ENCODE measurements at places on chromosomes 11 and 22.

DNA sequence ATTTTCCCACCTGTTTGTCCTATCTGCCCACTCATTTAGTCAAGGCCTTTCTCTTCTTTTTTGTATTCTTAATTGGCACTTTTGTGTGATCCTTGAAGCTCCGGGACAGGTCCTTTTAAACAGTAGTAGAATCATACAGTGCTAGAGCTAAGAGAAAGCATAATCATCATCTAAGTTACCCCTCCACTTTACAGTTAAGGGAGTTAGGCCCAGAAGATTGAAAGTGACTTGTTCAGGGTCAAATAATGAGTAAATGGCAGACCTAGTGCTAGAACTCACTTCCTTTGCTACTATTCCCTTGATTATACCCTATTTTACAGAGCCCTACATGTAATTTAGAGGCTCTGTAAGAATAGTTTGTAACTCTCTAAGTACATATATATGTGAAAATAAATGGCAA, 2.5 kb downstream of the USP47 start:
- DNase-seq, result no peak

DNA sequence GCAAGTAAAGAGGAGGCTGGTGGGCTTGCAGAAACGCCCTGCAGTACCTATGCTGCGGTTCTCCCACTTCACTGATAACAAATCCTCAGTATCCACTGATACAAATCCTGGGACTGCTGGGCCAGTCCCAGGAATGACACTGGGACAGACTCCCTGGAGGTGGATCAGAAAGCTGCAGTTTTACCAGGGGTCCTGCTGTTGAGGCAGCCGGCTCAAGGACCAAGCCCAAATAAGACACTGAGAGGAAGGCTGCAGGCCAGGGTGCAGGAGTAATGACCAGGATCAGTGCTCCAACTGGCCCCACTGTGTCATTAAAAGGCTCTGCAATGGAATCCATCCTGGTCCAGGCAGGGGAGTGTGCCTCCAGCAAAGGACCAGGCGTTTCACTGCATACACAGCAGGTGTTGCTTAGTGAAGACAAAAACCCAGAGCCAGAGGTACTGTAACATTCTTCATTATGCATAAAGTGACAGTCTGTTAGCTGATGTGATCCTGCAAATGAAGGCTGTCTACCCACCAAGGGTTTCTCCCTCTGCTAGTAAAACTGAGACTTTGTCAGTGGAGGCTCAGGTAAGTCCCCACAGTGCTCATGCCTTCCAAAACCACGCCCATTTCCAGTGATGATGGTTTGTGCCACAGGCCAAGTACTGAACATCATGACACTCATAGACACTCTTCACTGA, 1.4 kb upstream of the C22orf39 start:
- no peak for DNase-seq

DNA sequence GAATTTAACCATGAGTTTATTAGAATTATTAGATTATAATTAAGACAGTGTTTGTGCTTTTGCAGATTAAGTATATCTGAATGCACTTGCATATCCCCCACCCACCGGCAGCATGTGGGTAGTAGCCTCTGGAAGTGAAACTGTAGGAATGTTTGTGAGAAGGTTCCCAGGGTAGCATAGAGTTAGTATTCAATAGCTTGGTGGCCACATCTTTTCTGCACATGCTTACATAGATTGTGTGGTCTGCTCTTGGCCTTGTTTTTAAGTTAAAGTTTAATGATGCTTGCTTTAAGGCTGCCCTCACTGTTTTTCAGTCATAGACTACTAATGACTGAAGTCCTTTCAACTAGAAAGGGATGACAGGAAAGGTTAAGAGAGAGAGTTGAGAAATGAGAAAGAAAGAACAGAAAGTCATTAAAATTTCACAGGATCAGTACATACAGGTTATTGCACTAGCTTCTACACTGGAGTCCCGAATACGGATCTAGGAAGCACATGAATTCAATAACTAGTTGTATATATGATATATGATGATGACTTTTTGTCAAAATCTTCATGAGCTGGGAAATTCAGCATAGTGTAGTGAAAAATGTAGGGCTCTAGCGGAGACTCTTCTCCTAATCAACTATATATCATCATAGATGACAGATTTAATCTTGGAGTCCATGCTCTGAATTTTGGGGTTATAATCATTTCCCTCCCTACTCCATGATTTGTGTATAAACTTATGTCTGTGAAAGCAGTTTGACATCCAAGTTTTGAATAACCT, 137.1 kb downstream of the ARHGAP42 start:
- DNase-seq, result no peak

GRCh38 chr11:25876456-25876965, 455.4 kb upstream of the ANO3 start:
- no peak for DNase-seq

- no peak for DNase-seq
Observed at GRCh38 chr22:37109242-37109917, at the start of gene TMPRSS6. Gene TMPRSS6, minus strand, starts transcription at chr22:37109713. Its CDS starts 6,296 bp downstream, at chr22:37103417.

- DNase-seq, result no peak
Observed at GRCh38 chr22:42229455-42230149, 40.9 kb downstream of the TCF20 start.

DNA sequence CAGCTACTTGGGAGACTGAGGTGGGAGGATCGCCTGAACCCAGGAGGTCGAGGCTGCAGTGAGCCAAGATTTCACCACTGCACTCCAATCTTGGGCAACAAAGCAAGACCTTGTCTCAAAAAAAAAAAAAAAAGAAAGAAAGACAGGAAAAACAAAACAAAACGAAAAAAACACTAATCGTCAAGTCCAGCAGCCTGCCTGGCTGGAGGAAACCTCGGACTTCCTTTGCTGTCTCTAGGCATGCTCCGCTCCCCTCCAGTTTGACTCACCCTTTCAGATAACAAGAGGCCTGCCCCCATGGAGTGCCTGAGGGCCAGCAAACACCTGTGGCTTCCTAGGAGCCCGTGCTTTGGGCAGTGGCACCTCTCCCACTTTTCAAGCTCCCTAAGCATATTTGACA, 28.8 kb upstream of the CHKA start:
- no peak for DNase-seq

DNA sequence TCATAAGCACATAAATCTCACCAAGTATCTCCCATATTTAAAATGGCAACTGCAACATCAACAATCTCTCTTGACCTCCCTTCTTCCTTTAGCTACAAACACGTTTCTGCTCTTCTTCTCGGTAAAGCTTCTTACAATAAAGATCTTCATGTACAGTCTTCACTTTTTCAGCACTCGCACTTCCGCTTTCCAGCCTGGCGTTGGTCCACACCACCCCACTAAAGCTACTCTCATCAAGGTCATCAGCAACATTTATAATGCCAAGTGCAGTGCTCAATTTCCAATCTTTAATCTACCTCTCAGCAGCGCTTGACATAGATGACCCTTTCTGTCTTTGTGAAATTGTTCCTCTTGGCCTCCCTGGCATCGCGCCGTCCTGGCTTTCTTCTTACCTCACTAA, 33.6 kb downstream of the NTM start:
- no peak for DNase-seq

GRCh38 chr11:64535811-64536210, 55.2 kb upstream of the SLC22A12 start:
- no peak for DNase-seq

DNA sequence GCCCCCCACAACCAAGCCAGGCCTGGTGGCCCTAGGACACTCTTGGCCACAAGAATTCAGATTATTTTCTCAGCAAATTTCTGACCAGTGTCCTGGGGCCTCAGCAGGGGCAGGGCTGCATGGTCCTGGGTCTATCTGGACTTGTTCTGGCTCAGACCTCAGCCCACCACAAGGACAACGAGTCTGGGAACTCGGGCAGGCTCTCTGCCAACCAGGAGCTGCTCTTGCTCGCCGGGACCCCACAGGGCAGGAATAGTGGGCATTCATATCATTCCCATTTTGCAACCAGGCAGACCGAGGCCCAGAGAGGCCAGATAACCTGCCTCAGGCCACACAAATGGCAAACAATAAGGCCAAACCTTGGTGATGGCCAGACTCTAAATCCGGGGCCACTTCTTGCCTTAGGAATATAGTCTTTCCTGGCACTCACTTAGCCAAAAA, 75.4 kb upstream of the WNT7B start:
- DNase-seq, result no peak

DNA sequence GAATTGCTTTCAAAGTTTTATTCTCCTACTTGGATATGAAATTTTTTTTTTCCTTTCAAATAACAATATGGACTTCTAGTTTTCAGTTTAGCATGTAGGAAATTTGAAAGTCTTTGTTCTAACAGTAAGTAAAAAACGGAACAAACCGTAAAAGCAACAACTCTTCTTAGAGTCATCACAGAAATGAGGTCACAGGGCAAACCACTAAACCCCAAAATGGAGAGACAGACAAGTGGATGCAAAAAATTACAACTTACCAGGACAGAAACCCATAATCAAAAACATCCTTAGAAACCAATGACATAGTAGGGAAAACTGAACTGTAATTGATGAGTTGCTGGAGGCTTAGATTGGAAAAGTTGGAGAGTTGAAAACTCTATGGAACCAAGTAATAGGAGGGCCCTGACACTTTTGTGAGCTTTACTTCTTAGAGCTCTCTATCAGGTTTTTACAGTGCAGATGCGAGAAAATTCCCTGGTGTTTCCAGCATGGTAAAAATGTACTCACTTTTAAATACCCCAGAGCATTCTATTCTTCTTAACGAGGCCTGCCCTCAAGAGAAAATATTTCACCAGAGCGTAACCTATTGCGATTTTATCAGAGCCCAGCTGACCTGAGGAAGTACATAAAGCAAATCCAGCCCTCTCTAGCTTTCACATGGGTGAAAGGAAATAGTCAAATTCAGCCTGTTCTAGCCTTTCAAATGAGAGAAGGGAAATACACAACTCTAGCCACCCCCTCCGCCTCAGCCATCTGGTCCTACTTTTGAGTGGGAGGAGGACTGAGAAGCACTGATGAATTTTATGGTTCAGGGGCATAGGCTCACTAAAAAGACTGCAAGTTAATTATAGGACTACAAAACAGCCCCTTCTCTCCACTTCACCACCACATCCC, 39.1 kb downstream of the CASP12 start:
- DNase-seq, result no peak

DNA sequence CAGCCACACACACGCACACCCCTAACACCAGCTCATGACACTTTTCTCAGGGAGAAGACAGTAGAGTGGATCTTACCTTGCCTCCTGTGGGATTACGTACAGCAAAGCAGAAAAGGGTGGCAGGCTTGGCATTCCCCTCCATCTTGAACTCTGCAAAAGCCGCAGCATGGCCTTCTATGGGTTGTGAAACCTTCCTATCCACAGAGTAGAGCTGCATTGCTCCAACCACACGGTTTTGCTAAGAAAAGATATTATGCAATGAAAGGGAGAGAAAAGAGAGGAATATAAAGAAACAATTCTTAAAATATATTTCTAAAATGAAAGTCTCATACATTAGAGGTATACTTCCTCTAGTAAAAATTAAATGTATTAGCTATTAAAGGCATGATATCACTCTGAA, 48.8 kb downstream of the CLTCL1 start:
- DNase-seq, result no peak

DNA sequence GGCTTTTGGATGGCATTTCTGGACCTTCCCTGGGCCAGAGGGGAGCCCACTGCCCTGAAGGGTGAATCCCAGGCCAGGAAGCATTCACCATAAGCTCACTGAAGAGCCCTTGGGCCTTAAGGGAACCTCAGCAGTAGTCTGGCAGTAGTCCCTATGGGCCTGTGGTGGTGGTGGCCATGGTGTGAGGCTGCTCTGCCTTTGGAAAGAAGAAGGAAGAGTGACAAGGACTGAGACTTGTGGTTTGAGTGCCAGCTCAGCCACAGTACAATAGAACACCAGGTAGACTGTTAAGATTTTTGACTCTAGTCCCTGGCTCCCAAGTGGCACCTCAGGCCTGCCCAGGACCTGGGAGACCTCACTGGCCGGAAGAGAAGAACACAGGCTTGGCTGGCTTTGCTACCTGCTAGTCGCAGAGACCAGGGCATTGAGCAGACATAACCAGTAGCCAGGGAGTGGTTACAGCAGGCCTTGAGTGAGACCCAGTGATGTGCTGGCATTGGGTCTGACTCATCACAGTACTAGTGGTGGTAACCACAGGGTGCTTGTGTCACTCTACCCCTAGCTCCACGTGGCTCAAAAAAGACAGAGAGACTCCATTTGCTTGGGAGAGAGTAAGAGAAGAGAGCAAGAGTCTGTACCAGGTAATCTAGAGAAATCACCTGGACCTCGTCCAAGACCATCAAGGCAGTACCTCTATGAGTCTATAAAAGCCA, 259.8 kb upstream of the BLID start:
- DNase-seq, result no peak

GRCh38 chr22:30434843-30435242, 9.3 kb downstream of the MTFP1 start:
- DNase-seq, result no peak

DNA sequence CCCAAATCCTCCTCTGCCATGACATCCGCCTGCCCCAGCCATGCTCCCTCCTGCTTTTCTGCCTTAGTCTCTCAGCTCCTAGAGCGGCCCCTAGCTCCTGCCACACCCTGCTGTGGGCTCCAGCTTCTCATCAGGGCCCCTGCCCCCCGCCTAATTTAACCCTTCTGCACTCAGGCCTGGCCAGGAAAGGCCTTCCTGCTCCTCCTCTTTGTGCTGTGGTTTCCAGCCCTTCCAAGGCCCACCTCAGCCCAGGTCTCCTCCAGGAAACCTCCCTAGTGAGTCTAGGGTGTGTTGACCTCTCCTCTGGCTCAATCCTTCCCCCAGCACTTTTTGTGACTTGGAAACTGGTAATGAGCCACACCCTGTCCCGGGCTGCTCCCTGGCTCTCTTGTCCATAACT, 11.3 kb downstream of the PTPN5 start:
- DNase-seq, result no peak

DNA sequence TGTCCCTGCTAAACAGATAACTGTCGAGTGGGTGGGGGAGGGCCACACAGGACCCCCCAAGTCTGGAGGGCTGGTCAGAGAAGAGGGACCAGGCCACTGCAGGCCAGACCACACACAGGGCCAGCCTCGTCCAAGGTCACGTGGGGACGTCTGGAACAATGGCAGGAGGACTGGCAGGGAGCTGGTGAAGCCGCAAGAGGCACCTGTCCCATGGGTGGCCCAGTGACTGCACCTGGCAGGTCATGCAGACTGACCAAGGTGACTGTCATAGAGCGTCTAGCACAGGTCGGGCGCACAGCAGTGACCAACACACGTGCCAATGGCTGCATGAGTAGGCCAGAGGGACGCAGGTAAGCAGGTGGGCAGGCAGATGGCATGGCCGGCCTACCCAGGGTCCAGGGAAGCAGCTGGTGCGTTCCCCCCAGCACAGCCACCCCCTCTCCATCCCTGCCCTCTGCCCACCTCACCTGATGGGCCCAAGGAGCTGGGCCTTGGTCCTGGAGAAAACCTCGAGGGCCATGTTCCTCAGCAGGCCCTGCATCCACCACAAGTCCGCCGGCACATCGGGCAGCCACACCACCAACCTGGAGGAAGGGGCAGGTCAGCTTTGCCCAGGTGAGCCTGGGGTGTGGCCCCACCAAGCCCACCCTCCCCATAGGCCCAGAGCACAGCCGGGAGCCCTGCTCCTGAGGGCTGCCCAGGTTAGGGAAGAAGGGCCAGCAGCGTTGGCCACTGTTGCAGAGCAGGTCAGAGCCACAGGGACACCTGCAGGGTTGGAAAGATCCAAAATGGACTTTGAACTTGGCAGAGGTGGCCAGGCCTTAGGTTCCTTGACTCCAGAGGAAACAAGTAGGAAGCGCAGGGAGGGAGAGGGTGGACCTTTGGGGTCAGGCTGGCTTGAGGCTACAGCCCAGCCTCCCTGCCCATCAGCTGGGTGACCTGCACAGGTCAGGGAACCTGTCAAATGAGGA, 10.4 kb downstream of the PNPLA5 start:
- no peak for DNase-seq
